ENCODE measurements at places on chromosomes 2 and 18.

GRCh38 chr18:34871435-34871834 is 161.3 kb downstream of the DTNA start:
- DNase-seq = no peak

DNA sequence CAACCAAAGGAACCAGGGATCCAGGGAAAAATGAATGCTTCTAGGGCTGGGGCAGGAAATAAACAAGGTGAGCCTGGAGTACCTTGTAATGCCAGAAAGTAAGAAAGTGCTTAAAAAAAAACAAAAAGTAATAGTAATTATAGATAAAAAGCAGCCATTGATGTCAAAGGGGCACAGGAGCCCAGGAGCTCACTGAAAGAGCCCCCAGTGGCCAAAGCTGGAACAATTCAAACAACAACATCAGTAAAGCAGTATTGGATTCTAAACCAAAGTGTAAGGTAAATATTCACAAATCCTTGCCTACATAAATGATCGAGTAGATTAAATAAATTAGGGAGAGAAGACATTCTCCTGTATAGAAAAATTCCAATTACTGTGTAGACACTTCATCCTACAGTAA is 114.3 kb upstream of the ARL4C start:
- no peak for DNase-seq

GRCh38 chr2:23926290-23926749 is 603 bp downstream of the ATAD2B start:
- no peak for DNase-seq

- no peak for DNase-seq
Observed at GRCh38 chr2:44166096-44166495, 2.6 kb upstream of the PPM1B start.

- no peak for DNase-seq
Observed at GRCh38 chr18:70296289-70296688, 7.4 kb downstream of the SOCS6 start.

- DNase-seq = no peak
Observed at GRCh38 chr2:30695749-30696148, 111.5 kb downstream of the CAPN13 start.

DNA sequence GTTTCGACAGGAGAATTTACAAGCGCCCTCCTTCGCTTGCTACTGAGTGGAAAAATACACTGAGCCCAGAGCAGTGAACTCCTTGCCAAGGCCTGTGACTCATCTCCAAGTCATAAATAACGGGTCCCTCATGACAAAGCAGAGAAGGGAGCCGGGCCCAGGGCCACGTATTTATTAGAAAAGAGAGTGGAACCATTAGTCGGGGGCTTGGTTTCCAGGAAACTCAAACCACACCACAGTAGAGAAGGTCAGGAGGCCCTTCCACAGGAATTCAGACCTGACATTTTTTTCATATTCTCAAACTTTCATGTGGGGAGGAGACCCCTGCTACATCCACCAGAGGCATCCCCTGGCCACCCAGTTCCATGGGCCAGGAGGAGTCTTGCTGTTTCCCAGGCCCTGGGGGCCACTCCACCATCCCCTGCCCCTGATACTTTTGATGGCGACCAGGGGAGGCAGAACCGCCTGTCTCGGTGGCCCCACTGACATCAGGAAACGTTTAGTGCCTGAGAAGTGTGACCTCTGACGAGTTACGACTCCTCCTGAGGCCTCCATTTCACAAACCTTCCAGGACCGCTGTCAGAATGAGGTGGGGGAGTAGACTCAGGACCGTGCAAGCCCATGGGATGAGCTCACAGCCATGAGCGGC is 289.7 kb downstream of the DYSF start:
- no peak for DNase-seq

- DNase-seq = no peak
Observed at GRCh38 chr2:126300348-126300747, 355.6 kb upstream of the GYPC start.

DNA sequence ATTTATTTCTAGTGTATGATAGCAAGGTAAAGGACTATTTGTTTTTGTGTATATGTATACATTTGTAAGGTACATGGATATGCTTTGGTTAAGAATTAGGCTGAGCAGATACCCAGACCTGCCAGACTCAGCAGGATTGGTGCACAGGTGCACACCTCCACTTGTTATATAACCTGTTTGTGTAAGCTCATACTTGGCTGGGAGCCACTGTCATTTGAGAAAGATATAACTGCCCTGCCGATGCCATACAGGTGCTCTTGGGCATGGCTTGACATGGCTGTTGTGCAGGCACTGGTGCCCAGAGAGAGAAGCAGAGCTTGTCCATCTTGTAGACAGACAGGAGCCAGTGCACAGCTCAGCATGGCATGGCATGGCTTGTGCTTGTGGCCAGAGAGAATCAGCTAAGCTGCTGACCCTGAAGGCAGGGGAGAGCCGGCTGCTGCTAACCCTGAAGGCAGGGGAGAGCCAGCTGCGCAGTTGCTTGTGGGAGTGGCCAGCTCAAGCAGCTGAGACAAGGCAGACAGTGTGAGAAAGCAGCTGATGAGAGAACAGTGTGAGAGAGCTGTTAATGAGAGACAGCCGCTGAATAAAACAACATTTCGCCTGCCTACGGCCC is 136.5 kb downstream of the RNF144A start:
- DNase-seq = peak; percentile 90

GRCh38 chr2:166333801-166334200 is 41.9 kb downstream of the SCN9A start:
- DNase-seq = no peak

DNA sequence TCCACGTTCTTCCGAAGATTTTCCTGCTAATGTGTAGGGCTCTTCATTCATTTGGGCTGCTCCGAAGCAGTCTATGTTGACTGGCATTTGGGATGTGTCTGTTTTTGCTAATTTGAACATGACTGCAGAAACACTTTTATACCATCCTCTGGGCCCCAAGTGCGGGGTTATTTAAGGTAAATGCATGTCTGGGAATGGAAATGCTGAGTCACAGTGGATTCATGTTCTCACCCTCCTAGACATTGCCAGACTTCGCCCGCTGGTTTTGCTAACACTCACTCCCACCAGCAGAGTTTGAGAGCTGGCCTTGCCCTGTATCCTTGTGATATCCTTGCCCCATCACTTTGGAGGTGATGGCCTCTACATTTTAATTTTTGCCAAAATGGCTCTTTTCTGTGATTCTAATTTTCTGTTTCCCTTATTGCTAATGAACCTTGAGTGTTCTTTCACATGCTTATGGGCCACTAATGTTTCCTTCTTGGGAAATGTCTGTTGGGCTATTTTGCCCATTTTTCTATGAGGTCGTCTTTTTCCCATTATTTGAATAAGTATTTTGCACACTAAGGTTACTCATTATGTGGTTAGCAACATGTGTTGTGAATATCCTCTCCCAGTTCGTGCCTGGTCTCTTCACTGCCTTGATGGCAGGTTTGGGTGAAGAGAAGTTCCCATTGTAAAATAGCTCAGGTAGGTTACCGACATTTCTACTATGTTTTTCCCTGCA is 204.1 kb downstream of the GLI2 start:
- DNase-seq = no peak

GRCh38 chr18:37565977-37566478 is 430 bp upstream of the CELF4 start:
- DNase-seq = peak; percentile 54

- no peak for DNase-seq
Observed at GRCh38 chr2:237541243-237541642, 25.1 kb upstream of the PRLH start.

GRCh38 chr18:59778434-59778833 is 81.2 kb upstream of the CCBE1 start:
- no peak for DNase-seq

GRCh38 chr2:159118859-159119500 is 150.5 kb downstream of the TANC1 start:
- DNase-seq = no peak

- no peak for DNase-seq
Observed at GRCh38 chr2:233121856-233122255, 61.7 kb downstream of the INPP5D start.

GRCh38 chr18:13543144-13543543 is 183.2 kb downstream of the FAM210A start:
- no peak for DNase-seq

- DNase-seq = no peak
Observed at GRCh38 chr18:3819961-3820360, 370.0 kb downstream of the TGIF1 start.

- peak; percentile 60 for DNase-seq
Observed at GRCh38 chr2:164599954-164600589, 21.2 kb downstream of the GRB14 start.

- no peak for DNase-seq
Observed at GRCh38 chr2:160353813-160354212, 139.8 kb downstream of the RBMS1 start.

GRCh38 chr2:147181351-147182029 is 663.3 kb upstream of the ACVR2A start:
- DNase-seq = no peak

DNA sequence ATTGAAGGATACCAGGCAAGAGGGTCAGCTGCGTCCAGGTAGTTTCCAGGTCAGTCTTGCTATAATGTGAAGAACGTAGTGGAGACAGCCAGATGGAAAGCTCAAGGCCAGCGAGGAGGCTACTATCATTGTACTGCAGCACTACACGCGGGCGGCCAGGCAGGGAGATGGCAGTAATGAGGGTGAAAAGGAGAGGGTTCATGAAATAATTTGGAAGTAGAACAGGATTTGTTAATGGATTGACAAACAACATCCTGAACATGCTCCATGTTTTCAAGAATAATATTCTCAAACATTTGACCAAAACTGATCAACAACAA is 17.1 kb downstream of the SPIRE1 start:
- no peak for DNase-seq

DNA sequence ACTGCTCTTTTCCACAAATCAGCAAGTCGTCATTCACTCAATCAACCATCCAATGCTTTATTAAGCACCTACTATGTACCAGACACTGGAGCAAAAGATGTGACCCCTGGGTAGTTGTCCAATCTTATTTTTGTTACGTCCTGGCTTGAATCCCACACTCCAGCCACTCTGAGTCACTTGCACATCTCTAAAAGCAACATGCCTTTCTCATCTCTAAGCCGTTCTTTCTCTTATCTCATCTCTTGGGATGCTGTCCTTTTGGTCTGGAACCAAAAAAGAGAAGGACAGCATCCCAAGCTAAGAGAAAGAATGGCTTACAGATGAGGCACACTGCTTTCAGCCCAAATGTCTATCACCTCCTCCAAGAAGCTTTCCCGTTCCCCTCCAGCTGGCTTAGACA is 58.8 kb downstream of the RNF152 start:
- no peak for DNase-seq

DNA sequence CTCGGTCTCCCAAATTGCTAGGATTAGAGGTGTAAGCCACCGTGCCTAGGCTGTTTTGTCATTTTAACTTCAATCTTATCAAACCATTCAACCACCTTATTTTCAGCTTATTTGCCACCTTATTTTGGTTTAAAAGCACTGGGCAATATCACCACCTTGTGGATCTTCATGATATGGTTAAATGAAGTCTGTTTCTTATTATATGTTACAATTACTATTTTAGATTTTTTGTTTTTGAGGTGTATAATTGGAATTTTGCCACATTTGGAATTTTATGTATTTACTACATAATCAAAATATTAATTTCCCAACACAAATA is 43.8 kb upstream of the SCN9A start:
- peak; percentile 45 for DNase-seq

GRCh38 chr2:140489193-140489592 is 1641.6 kb downstream of the LRP1B start:
- no peak for DNase-seq

GRCh38 chr2:145410086-145410485 is 890.2 kb upstream of the ZEB2 start:
- no peak for DNase-seq

DNA sequence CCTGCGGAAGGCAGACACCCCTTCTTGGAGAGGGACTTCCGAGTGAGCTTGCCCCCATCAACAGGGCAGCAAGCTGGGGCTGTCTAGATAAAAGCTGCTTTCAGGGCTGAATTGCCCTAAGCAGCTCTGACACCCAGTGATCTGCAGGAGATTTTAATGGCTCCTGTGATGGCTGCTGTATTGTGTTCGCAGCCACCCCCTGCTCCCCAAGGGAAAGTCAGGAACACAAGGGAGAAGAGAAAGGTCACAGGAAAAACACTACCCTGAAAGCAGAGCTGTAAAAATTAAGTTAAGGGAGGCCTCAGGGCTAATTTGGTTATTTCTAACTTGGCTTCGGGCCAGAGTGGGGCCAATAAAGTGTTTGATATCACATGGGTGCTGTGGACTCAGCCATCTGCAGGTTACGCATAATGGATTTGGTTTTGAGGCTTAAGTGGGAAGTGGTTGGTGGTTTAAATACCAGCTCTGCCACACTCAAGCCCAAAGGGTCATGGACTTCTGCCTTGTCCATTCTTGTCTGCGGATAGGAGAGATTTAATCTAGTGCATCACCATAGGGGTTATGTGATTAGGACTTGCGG is 147.6 kb downstream of the CLIP4 start:
- peak; percentile 52 for DNase-seq

DNA sequence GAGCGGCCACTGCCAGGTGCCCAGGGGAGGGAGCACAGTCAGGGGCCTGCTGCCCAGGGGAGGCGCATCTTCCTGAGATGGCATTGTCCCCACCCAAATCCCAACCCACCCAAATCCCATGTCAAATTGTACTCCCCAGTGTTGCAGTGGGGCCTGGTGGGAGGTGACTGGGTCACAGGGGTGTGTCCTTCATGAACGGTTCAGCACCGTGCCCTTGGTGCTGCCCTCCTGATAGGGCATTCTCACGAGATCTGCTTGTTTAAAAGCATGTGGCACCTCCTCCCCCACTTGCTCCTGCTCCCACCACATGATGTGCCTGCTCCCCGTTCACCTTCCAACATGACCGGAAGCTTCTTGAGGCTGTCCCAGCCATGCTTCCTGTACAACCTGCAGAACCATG is 27.6 kb downstream of the ANKMY1 start:
- no peak for DNase-seq

- no peak for DNase-seq
Observed at GRCh38 chr18:77058290-77058835, 74.2 kb downstream of the MBP start.

- DNase-seq = no peak
Observed at GRCh38 chr2:109253217-109253616, 124.2 kb downstream of the SH3RF3 start.

DNA sequence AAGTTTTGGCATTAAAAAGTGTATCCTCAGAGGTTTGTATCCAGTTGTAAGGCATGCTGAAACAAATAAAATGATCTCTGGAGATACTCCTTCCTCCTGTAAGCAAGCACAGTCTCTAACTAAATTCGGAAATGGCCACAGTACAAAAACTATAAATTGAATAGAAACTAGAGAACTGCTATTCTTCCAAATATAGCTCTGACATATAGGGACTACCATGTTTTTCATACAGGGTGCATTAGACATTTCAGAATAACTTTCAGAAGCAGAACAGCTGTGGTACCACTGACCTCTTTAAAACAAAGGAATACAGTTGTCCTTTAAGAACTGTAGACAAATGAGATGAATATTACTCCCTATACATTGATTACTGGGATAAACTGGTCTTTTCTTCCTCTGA is 568.5 kb downstream of the ARHGAP15 start:
- no peak for DNase-seq

Data from DMS153 (cell line).